ENCODE measurements at places on chromosomes 2 and 18. TPM values are rescaled to one million over a fixed set of nuclear protein-coding genes. Genes with fewer than 3 reads are reported as not detected.

CD226 gene
- total RNA-seq, result 0.84 TPM

DSG4 gene
- total RNA-seq, result 0.09 TPM

CFC1B gene
- total RNA-seq, result not detected

DCDC2C gene
- not detected for total RNA-seq

GPAT2 gene
- total RNA-seq, result not detected

NETO1 gene
- not detected for total RNA-seq
